Stimulated activated CD4-positive, alpha-beta T cell treated with anti-CD3 and anti-CD28 coated beads, Interleukin-1b, Interleukin-23, amount 100 ng/mL, for 48 hours (primary cell): ENCODE measurements at places on chromosomes 7 and 10.

GRCh38 chr10:110365356-110366143 lies 60.8 kb upstream of the SMNDC1 start:
- no peak for DNase-seq

DNA sequence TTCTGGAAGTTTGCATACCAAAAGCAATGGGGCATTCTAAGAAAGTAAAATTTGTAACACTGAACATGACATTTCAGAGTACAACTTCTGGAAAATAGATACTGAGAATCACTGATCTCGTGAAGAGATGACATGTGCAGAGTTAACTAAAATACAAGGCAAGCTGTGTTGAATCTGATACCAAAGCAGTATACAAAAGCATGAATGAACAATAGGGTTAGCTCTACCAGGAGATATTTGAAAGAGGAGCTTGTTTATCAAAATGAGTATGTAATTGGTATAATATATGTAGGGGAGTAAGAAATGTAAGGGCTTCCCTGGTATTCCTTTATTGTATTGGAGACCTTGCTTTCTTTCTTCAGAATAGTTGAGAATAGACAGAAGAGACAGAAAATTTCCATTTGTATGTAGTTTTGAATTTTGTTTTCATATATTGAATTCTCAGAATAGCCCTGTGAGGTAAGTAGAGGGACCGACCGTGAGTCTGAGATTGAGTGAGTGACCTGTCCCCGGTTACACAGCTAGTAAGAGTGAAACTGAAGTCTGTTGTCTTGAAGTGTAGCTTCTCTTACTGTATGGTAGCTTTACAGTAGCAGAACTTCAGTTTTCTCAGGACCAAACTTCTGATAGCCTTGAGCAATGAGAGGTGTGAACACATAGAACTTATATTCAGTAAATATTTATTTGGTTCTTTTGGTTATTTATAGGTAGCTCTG lies 5.0 kb downstream of the HBP1 start:
- DNase-seq = no peak

DNA sequence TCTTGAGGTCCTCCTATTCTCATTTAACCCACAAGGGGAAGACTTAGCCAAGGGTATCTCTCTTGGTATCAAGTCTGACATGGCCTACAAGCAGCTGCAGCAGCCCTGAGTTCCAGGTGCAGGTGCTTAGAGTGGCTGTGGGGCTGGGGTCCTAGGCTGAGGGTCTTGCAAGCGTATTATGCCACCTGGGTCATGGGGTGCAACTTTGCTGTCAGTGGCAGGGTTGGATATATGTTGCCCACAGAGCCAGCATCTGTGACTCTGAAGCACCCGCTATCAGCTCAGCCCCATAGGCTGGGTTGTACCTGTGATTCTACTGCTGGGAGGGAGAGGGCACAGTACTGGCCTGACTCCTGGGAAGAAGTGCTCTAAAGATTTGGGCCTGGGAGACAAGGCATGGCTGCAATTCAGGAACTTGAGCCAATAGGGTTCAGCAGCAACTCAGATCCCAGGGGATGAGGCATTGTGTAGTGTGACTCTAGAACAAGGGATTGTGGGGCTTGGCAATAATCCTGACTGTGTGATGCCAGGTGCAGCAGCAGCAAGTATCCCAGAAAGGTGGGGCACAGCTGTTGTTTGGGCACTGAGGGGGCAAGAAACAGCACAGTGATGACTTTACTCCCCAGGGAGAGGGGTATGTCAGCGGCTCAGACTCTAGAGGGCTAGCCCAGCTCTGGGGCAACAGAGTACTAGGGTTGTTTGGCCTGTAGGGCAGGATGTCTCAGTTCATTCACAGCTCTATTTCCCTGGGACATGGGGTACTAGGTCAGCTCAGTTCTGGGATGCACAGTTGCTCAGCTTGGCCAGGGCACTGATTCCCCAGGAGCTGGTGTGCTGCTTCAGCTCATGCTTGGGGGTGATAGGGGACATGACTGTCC lies 41.4 kb downstream of the NEURL1 start:
- no peak for DNase-seq

GRCh38 chr7:22469371-22470143 lies 30.4 kb downstream of the STEAP1B start:
- DNase-seq = no peak

DNA sequence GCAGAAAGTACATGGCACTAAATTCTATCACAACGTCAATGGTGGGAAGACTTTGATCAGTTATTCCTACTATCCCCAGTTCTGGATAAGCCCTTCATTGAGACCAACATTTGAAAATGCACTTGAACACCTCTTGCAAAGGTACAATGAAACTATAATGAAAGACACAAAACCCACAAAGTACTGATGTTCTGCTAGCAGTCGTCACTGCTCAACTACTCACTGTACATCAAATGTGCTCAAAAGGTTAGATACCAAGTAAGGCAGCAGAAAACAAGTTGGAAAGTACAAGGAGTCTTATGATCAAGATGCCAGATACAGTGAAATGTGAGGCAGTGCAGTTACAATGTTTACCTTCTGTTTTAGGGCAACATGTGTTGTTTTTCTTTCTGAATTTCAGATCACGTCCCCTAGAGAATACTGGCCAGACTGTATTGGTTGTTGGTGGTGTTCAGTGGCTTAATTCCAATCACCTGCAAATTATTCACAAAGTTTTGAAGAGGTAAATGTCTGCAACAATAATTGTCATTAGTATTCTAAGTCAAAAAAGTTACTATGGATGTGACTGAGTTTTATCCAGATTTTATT lies 62.4 kb upstream of the WNT16 start:
- DNase-seq = no peak

DNA sequence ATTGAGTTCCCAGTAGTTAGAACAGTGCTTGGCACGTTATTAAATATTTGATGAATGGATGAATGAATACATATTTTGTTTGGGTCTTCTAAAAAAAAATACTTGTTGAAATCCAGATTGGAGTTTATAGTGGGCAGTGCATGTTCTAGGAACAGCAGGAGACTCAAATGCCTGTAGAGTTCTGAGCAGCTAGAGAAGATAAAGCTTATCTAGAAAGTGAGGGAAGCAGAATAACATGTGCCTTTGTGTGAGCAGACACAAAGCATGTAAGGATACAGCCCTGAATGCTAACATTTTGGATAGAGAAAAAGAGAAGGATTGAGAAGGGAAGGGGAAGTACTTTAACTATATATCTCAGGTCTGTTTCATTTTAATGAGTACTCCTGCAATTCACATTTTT lies 71.9 kb downstream of the SRI start:
- DNase-seq = no peak

GRCh38 chr10:58698777-58699356 lies 186.2 kb downstream of the BICC1 start:
- no peak for DNase-seq

- no peak for DNase-seq
These were observed 41.3 kb downstream of the WNT2 start for GRCh38 chr7:117281562-117281961.

DNA sequence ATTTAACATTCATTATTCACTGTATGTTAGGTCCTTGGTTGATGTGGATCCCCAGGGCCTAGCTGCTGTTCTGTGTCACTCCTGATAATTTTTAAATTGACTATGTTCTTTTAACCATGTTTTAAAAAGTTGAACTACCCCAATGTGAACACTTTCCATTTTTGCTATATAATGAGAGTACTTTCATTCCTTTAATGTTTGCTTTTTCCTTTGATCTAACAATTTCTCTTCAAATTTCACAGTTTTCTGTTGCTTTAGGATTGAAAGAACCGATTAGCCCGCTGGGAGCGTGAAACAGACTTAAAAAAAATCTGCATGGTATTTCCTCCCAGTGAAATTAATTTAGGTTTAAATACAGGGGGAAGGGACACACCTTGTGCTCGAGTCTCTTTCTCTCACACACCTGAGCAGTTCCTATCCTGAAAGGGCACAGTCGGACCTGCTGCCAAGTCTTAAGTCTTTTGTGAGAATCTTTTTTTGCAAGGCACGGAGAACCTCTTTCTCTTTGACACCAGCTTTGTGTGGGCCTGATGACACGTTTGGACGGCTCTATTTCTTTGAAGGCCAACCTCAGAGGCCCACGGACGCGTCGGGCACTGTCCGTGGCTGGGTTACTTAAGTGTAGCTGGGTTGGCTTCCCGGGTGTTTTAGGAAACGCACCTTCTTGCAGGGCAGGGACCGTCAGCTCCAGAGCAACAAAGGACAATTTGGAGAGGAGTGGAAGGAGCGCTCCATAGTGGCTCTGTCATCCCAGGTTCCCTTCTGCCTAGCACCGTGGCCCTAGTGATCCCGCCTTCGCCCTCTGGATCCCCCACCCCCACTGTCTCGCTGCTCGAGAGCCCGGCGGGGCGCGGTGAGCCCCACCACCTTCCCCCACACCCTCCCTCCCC lies 1.0 kb upstream of the CHN2 start:
- no peak for DNase-seq

DNA sequence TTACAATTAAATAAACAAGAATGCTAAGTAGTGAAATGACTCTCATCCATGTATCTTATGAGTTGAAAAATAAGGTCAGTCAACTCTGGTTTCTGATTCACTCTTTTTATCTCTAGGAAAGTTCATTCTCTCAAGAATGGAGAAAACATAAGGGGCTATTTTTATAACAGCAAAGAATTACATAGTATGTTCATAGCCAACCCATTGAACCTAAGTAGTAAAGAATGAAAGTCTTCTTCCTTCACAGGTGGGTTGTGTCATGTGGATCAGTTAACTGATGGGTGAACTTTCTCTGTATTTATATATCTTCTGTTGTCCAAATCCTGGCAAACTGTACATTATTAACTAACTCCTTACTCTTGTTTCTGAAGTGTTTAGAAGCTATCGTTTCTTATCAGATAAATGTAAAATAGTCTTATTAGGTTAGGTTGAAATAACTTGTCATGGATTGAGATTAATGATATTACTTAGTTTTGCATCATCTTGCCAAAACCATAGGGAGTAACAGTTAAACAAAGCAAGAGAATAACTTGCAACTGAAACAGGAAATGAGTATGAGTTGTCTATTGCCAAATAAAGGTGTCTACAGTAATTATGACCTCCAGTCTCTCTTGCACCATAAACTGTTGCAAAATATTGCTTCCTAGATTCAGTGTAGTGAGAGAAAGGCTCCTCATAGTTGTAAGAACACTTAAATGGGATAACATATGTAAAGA lies 86.8 kb downstream of the ANKRD7 start:
- no peak for DNase-seq

- no peak for DNase-seq
These were observed 181.3 kb downstream of the PTPRN2 start for GRCh38 chr7:158406364-158406763.

DNA sequence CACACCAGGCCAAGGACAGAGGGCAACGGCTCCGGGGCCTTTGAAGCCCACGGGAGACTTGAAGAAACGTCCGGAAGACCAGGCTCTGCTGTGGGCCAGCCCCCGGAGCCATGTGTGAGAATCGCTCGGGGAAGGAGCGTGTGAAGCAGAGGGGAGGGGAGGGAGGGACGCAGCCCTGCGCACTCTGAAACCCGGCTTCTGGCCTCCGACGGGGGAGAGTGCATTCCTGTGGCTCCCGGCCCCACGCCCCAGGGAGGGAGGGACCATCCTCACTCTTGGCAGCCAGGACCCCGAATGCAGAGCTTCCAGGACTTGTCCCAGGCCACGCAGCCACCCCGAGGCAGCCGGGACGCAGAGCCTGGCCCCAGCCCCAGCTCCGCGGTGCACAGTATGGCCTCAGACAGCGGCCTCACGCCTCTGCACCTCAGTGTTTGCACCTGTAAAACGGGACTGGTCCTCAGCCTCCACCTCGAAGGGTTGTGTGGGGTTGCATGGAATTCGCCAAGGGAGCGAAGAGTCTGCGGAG lies 67.4 kb downstream of the PDGFA start:
- DNase-seq = no peak

DNA sequence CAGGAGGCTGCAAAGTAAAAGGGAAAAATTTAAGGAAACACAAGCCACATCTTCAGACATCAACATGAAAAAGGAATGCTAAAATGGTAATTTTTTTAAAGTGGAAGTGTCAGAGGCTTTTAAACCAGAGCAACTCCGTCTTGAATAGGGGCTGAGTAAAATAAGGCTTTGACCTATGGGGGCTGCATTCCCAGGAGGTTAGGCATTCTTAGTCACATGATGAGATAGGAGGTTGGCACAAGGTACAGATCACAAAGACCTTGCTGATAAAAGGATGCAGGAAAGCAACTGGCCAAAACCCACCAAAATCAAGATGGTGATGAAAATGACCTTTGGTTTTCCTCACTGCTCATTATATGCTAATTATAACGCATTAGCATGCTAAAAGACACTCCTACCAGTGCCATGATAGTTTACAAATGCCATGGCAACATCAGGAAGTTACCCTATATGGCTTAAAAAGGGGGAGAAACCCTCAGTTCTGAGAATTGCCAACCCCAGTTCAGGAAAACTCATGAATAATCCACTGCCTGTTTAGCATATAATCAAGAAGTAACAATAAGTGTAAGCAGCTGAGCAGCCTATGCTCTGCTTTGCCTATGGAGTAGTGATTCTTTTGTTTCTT lies 128.3 kb downstream of the SKAP2 start:
- no peak for DNase-seq

DNA sequence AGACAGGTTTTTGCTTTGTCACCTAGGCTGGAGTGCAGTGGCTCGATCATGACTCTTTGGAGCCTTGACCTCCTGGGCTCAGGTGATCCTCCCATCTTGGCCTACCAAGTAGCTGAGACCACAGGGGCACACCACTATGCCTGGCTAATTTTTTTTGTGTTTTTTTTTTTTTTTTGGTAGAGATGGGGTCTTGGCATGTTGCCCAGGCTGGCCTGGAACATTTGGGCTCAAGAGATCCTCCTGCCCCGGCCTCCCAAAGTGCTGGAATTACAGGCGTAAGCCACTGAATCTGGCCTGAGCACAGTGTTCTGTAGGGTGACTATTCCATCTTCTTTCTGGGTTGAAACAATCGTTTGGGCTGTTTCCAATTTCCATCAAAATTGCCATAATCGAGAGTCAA lies 1.5 kb upstream of the MUC3A start:
- no peak for DNase-seq

DNA sequence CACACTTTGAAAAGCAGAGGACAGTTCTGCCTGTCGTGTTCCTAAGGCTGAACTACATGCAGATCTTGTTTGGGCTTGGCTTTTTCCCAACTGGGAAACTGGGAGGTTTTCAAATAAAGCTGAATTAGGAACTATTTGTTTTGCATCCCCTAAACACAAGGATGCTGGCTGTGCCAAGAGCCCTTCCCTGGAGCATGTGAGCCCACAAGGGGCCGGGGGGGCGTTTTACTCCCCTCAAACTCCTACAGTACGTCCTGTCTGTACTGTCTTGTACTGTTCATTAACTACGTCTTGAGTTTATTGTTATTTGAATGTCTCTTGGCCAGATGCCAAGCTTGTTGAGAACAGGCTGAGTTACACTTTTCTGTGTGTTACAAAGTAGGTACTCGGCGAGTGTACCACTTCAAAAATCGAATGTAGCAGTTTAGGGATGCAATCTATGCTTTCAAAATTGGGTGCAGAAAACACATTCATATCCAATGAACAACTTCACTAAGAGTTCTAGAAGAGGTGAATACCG lies 94.9 kb downstream of the GFRA1 start:
- no peak for DNase-seq
